Vein endothelial cell (primary cell): ENCODE measurements at places on chromosomes 4 and X. TPM values are rescaled to one million over a fixed set of nuclear protein-coding genes. Genes with fewer than 3 reads are reported as not detected.

GAB3 gene
- total RNA-seq: 9.4 and 18.0 TPM in 2 replicates

KLHL15 gene
- 5.9 and 7.9 TPM in 2 replicates for total RNA-seq

ACE2 gene
- not detected in 2 replicates for total RNA-seq

ANXA3 gene
- 84.9 and 191 TPM in 2 replicates for total RNA-seq

MID2 gene
- 67.5 and 89.2 TPM in 2 replicates for total RNA-seq

CCDC149 gene
- total RNA-seq: 12.1 and 13.4 TPM in 2 replicates
